DMS79 treated with DMSO at 0.1 percent for 48 hours (cell line): ENCODE measurements at places on chromosomes 2 and 18.

GRCh38 chr2:145555360-145555759, 1035.4 kb upstream of the ZEB2 start:
- DNase-seq = no peak

DNA sequence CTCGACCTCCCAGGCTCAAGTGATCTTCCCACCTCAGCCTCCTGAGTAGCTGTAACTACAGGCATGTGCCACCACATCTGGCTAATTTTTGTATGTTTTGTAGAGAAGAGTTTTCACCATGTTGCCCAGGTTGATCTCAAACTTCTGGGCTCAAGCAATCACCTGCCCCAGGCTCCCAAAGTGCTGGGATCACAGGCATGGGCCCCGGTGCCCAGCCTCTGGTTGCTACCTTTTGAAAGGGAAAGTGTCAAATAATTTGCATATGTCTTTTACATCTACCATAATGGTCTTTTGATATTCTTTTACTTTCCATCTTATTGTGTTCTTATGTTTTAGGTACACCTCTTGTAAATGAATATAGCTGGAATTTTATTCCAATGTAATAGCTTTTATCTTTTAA, 263.1 kb upstream of the FN1 start:
- no peak for DNase-seq

DNA sequence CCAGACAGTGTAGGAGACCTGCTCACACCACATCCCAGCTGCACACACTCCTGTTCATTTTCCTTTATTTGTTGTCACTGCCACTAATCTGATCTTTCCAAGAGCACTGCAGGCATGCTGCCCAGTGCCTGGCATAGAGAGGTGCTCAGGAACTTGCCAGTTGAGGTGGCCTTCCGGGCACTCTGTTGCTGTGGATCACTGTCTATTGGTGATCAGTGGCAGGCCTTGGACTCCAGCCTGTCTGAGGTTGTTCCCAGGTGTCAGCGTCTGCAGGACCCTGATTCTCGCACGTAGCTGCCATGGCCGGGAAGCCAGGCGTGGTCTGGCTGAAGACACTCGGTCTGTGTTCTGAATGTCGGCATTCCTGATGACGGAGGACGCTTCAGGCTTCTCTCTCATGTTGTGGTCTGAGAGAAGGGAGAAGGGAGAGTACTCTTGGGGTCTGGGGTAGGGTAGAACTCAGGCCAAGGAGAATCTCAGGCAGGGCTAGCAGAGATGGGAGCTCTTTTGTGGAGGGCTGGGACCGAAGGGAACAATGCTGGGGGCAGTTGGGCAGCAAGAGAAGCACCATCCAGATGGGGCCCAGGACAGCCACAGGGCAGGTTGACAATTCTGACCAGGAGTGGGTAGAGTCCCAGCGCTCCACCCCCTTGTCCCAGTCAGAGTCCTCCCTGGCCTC, 240.9 kb downstream of the MYCN start:
- DNase-seq = no peak

- DNase-seq = no peak
Measured at GRCh38 chr2:118044854-118045253, 31.0 kb upstream of the CCDC93 start.
